Activated naive CD8-positive, alpha-beta T cell treated with anti-CD3 and anti-CD28 coated beads, Interleukin-2, amount 10 ng/mL, durations not matched to agents 7 days and 5 days (primary cell): ENCODE measurements at places on chromosomes 2 and 18. TPM values are rescaled to one million over a fixed set of nuclear protein-coding genes. Genes with fewer than 3 reads are reported as not detected.

IL36RN gene
- not detected for total RNA-seq

OST4 gene
- total RNA-seq = 302 TPM

SLC16A14 gene
- 0.72 TPM for total RNA-seq

LYPD6 gene
- total RNA-seq = not detected

LYG2 gene
- total RNA-seq = not detected

ADAM23 gene
- 1.7 TPM for total RNA-seq

DSG4 gene
- not detected for total RNA-seq

PDE1A gene
- total RNA-seq = not detected

KHK gene
- total RNA-seq = 13.1 TPM

RESP18 gene
- total RNA-seq = not detected

DNA sequence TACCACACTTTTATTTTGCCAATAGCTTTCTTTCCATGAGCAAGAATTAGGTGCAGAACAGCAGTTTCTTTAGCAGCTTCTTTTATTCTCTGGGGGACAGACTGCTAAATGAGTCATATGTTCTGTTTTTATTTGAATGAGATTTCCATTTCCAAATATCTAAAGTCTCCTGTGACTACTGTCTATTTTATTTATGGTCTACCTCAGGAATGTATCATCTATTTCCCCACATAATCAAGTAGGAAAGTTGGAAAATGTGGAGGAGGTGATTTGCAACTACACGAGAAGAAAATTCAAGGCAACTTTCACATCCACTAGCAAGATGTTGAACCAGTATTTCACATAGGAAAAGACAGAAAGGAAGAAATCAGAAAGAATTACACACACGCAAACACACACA lies 139.9 kb upstream of the MEX3C start:
- H3K27me3 ChIP-seq = peaks cover 37% of the 10 kb centered on the region
- no peak overlapping the region for H3K4me3 ChIP-seq
- peaks cover 8% of the 10 kb centered on the region for H3K4me1 ChIP-seq
- H3K27ac ChIP-seq = no peak overlapping the region
- DNase-seq = no peak

DNA sequence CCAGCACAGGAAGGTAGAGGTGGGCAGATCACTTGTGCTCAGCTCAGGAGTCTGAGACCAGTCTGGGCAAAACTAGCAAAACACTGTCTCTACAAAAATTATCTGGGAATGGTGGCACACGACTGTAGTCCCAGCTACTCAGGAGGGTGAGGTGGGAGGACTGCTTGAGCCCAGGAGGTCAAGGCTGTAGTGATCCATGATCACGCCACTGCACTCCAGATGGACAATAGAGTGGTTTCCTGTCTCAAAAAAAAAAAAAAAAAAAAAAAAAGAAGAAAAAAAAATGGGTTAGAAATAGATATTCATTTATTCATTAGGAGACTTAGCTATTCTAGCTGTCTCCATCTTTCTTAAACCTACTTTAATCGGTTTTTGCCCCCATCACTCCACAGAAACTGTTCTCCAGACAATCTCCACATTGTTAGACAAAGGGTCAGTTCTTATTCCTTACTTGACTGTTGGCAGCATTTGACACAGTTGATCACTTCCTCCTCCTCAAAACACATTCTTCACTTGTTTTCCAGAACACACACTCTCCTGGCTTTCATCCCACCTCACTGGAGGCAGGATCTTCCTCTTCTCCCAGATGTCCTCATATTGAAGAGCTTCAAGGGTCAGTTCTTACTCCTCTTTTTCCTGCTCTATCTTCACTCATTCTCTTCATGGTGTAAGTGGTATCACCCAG lies 103.1 kb downstream of the DTNB start:
- H3K4me1 ChIP-seq = peaks cover 10% of the 10 kb centered on the region
- no peaks in the 10 kb centered on the region for H3K36me3 ChIP-seq
- no peaks in the 10 kb centered on the region for H3K27me3 ChIP-seq
- H3K4me3 ChIP-seq = no peak overlapping the region

DNA sequence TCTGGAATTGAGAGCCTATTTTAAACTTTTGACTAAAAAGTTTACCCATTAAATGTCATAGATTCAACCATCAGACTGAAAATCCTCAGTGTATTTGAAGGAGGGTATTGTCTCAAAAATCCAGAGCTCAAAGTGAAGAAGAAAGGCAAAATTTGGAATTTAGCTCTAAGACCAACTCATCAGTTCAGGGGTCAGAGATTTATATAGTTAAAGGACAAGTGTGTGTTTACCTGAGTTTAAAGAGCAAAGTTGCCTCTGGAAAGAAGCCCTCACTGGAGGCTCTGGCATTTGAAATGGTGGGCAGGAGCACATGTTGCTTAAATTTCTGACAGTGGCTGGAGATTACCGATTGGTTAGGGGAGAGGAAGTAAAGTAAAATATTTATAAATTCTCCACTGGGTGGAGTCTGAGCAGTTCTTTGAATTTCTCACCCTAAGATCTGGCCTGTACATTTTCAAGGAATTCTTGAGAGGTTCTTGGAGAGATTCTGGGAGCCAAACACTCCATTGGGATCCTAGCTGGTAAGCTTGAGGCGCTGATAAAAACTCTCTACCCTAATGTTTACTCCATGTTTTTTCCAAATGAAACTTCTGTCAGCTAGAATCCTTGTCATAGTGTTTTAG lies at the start of gene KYNU:
TSS of gene KYNU (plus strand) at position 449 of the 623 bp plus-strand sequence. CDS start 7,704 bp downstream, outside the sequence.
- no peaks in the 10 kb centered on the region for H3K4me1 ChIP-seq
- no peaks in the 10 kb centered on the region for H3K36me3 ChIP-seq
- no peak for DNase-seq
- H3K4me3 ChIP-seq = no peak within 1 kb of the TSS
- H3K27ac ChIP-seq = no peak within 1 kb of the TSS

DNA sequence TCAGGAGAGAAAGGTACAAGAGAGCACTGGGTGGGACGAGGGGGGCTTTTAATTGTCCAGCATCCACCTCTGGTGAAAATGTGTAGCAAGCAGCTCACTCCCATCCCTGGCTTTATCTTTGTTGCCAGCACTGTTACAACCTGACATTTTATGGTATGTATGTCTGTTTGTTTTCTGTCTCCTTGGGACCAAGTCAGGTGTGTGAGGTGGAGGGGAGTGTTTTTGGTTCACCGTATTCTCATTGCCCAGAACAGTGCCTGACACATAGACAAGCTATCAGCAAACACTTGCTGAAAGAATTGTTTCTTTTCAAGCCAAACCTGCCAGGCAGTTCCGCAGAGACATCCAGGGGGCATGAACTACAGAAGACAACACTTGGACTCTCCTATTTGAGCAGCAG lies 24.7 kb downstream of the TGFA start:
- no peak overlapping the region for H3K4me3 ChIP-seq
- DNase-seq = no peak
- H3K4me1 ChIP-seq = peaks cover 17% of the 10 kb centered on the region
- H3K27me3 ChIP-seq = peaks cover 9% of the 10 kb centered on the region
- peaks cover 3% of the 10 kb centered on the region for H3K36me3 ChIP-seq

- no peaks in the 10 kb centered on the region for H3K4me1 ChIP-seq
- H3K4me3 ChIP-seq = no peak overlapping the region
- DNase-seq = no peak
Observed at GRCh38 chr2:215590010-215590745, 154.3 kb upstream of the FN1 start.

- peaks cover 4% of the 10 kb centered on the region for H3K27me3 ChIP-seq
- H3K27ac ChIP-seq = no peak overlapping the region
- no peaks in the 10 kb centered on the region for H3K36me3 ChIP-seq
- no peak overlapping the region for H3K4me3 ChIP-seq
- DNase-seq = no peak
Observed at GRCh38 chr2:9336241-9336575, 87.1 kb downstream of the ITGB1BP1 start.

DNA sequence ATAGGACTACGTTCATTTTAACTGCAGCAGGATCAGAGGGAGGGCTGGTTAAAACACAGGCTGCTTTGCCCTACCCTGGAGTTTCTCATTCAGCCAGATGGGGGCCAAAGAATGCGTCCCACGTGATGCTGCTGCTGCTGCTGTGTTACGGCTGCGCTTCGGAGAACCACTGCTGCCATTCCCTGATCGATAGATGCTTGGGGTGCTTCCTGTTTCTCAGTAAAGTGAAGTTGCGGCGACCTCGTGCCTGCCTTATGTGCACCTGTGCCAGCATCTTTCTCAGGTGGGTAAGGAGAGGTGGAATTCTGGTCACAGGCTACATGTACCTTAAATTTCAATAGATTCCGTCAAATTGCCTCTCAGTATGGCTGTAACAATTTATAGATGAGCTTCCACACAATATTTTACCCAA lies 24.7 kb upstream of the TOGARAM2 start:
- DNase-seq = peak; percentile 53
- H3K36me3 ChIP-seq = no peaks in the 10 kb centered on the region
- H3K27me3 ChIP-seq = no peaks in the 10 kb centered on the region
- H3K27ac ChIP-seq = peak overlapping the region; percentile 9

GRCh38 chr2:65298089-65298488 lies 70.5 kb downstream of the ACTR2 start:
- no peak for DNase-seq
- H3K4me1 ChIP-seq = peaks cover 39% of the 10 kb centered on the region
- H3K27ac ChIP-seq = no peak overlapping the region

GRCh38 chr2:61911510-61911909 lies 6.0 kb downstream of the COMMD1 start:
- no peak for DNase-seq
- H3K27me3 ChIP-seq = no peaks in the 10 kb centered on the region
- H3K36me3 ChIP-seq = peaks cover 4% of the 10 kb centered on the region
- H3K27ac ChIP-seq = no peak overlapping the region
- no peak overlapping the region for H3K4me3 ChIP-seq

DNA sequence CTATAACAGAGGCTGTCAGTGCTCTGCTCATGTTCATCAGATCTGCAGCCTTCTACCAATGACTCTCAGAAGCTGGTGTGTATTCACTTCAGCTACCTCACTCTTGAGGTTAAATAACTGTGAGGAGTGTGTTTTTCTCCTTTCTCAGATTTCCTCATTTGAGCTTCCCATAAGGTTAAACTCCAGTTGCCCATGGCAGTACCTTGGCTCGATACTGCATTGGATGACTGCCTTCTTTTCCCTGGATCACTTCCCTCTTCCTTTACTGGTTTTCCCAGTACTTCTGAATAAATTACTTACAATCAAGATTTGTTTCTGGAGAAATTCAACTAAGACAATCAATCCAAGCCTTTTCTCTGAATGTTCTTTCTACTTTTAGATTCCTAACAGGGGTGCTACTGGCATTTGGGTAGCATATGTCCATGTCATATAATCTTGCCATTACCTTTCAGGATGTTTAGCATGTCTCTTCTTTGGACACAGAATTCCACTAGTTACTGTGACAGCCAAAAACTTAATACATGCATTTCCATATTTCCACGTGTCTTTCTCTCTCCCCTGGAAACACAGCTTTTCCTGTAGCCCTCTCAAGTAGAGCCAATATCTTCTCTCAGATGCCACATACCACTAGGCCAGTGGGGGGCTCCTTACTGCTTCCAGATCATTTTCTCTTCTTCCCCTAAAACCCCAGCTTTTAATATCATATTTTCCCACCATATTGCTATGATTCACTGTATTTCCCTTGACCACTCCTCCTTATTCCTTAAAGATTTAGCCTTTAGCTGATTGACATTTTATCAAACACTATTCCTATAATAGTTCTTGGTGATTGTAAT lies 15.0 kb upstream of the SPOPL start:
- no peak overlapping the region for H3K4me3 ChIP-seq
- H3K27ac ChIP-seq = no peak overlapping the region
- peaks cover 2% of the 10 kb centered on the region for H3K27me3 ChIP-seq
- no peak for DNase-seq
- no peaks in the 10 kb centered on the region for H3K36me3 ChIP-seq

DNA sequence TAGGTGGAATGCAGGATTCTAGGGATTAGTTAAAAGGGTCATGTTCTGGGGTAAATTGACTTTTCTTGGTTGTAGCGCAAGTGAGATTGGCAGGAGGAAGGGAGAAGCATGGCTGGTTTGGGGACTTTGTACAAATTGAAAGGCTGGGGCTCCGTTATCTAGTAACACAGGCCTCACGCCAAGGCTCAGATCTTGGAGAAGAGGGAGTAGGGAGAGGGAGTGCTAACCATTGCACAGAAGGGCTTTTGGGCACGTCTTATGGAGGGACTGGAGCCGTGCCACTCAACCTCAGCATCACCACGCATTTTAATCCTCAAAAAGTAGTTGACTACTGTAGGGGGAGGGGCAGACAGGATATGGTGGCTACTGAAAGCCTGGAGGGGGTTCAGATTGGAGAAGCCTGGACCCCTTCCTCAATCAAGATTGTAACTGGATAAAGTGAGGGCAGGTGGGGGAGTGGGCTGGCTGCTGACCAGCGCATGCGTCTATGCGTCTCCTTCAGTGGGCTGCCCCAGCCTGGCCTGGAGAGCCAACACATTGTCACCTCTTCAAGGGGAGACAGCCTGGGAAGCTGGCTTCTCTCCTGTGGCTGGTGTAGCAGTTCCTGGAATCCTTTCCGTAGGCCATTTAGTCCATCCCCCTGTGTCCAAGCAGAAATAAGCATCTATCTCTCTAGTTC lies 14.3 kb downstream of the IGFBP5 start:
- H3K4me3 ChIP-seq = no peak overlapping the region
- no peaks in the 10 kb centered on the region for H3K36me3 ChIP-seq
- H3K27me3 ChIP-seq = peaks cover 14% of the 10 kb centered on the region
- H3K27ac ChIP-seq = no peak overlapping the region

GRCh38 chr18:6606411-6607085 lies 123.0 kb upstream of the ARHGAP28 start:
- no peak overlapping the region for H3K27ac ChIP-seq
- H3K27me3 ChIP-seq = no peaks in the 10 kb centered on the region
- no peaks in the 10 kb centered on the region for H3K36me3 ChIP-seq

- DNase-seq = no peak
- no peaks in the 10 kb centered on the region for H3K36me3 ChIP-seq
- H3K4me1 ChIP-seq = peaks cover 16% of the 10 kb centered on the region
- H3K4me3 ChIP-seq = no peak overlapping the region
- peaks cover 21% of the 10 kb centered on the region for H3K27me3 ChIP-seq
Observed at GRCh38 chr2:33340280-33340679, 136.2 kb upstream of the RASGRP3 start.

- DNase-seq = no peak
- H3K4me3 ChIP-seq = no peak overlapping the region
- H3K36me3 ChIP-seq = no peaks in the 10 kb centered on the region
- no peaks in the 10 kb centered on the region for H3K4me1 ChIP-seq
- H3K27ac ChIP-seq = no peak overlapping the region
Observed at GRCh38 chr2:101400048-101400447, 12.7 kb upstream of the CREG2 start.

GRCh38 chr18:78914249-78914935 lies 65.2 kb upstream of the SALL3 start:
- DNase-seq = no peak
- H3K36me3 ChIP-seq = no peaks in the 10 kb centered on the region
- no peaks in the 10 kb centered on the region for H3K27me3 ChIP-seq
